ENCODE measurements at places on chromosomes 12 and 14. TPM values are rescaled to one million over a fixed set of nuclear protein-coding genes. Genes with fewer than 3 reads are reported as not detected.

DNA sequence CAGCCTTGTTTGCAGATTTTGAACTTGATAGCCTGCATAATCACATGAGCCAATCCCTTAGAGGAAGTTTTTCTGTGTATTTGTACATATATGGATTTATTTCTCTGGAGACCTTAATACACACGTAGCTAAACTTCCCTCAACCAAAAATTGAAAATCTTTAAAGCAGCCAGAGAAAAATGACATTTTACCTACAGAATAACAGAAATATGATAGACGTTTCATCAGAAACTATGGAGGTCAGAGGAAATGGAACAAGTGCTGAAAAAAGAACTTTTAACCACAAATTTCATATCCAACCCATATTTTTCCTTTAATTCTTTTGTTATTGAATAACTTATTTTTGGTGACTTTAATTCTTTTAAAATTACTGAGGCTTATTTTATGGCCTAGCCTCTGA lies 177.7 kb downstream of the CCDC91 start:
- no peaks in the 10 kb centered on the region for H3K4me1 ChIP-seq
- peaks cover 10% of the 10 kb centered on the region for H3K36me3 ChIP-seq
- H3K4me3 ChIP-seq: no peak overlapping the region
- no peak overlapping the region for H3K27ac ChIP-seq
- H3K27me3 ChIP-seq: no peaks in the 10 kb centered on the region
- DNase-seq: no peak

DNA sequence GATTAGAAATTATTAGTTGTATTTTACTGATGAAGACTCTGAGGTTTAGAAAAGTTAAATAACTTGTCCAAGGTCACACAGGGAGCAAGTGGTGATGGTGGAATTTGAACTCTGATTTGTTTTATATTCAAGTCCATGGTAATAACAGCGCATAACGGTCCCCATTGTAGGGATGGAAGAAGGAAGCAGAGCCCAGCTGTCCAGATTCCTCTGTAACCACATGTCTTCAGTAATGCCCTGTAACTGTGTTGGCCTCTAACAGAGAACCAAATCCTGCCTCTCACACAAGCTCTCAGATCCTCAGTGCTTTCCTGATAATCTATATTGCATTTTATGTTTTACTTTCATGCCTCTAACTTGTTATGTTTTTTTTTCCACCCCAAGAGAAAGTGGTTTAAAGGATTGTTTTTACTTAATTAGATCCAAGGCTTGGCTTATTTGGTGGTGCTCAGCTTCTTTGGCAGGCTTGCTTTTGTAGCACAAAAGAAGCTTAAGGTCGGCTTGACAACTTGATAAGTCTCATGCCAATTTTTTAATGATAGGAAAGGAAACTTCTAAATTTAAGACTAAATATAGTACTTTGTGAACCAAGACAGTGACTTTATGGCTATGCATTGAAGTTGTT lies 105.1 kb upstream of the SEL1L start:
- no peaks in the 10 kb centered on the region for H3K27me3 ChIP-seq
- DNase-seq: no peak
- no peak overlapping the region for H3K4me3 ChIP-seq

Gene MANSC4
- total RNA-seq: not detected

DNA sequence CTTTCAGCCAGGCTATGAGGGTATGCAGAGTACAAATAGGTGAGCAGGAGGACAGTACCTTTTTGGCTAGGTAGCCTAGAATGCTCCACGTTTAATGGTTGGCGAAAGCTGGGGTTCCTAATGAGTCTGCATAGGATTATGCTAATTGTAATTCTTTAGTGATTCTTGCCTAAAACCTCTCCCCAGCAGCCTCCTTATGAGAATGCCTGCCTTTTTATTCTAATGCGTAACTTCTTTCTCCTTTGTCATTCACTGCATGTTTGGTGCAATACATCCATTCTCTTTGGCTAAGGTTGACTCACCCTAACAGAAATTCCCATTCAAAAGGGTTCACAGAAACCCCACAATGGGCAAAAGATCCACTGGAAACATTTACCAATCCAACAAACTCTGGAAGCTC lies 752.2 kb downstream of the FSCB start:
- H3K36me3 ChIP-seq: no peaks in the 10 kb centered on the region
- H3K4me1 ChIP-seq: no peaks in the 10 kb centered on the region
- H3K4me3 ChIP-seq: no peak overlapping the region
- H3K27me3 ChIP-seq: no peaks in the 10 kb centered on the region
- H3K27ac ChIP-seq: no peak overlapping the region

Gene GLT1D1
- total RNA-seq: 8.1 TPM
